Adrenal gland (tissue), 19 donors: ENCODE measurements at places on chromosomes 12 and 14.

DNA sequence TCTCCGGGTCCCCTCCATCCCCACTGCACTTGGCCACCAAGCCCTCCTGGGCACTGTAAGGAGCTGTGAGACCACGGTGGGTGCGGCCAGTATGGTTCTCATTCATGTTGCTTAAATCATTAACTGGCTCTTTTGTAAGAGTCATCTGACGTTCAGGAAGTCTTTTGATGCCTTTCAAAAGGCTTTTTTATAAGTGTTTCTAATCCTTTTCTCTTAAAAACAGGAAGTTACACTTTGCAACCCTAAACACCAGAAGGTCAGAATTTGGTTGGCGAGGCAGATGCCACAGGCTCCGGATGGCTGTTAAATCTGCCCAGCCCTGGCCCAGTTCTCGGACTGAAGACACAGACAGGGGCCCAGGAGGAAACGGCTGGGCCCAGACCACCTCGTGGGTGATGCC lies 26.1 kb upstream of the DIO3 start:
- no peak overlapping the region for H3K4me3 ChIP-seq
- DNase-seq: no peak
- H3K36me3 ChIP-seq: no peaks in the 10 kb centered on the region
- H3K27ac ChIP-seq: no peak overlapping the region

DNA sequence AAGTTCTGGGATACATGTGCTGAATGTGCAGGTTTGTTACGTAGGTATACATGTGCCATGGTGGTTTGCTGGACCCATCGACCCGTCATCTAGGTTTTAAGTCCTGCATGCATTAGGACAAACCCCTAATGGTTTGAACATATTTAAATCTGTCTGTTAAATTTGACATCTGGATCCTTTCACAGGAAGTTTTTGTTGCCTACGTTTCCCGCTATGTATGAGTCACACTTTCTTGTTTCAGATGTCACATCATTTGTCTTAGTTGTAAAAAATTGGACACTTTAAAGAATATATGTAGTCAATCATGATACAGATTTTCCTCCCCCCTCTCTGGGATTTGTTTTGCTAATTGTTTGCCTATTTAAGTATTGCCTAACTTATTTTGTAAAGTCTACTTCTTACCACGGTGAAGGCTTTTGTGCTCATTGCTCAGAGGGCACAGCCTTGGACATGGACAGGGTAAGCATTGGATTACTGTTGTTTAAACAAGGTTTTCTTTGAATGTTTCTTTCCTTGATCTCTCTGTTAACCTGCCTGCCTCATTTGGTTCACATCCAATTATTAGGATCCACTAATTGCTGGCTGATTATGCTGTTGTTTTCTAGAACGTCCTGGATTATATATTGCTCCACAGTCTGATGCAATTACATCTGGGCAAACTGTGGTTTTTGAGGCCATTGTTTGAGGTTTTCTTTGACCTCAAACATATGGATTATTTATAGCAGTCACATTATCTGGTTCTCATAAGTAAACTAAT lies 1441.4 kb downstream of the AACS start:
- no peak overlapping the region for H3K27ac ChIP-seq
- no peaks in the 10 kb centered on the region for H3K27me3 ChIP-seq
- no peak overlapping the region for H3K4me3 ChIP-seq
- DNase-seq: no peak

GRCh38 chr12:39931857-39932256 lies 174.0 kb downstream of the SLC2A13 start:
- no peaks in the 10 kb centered on the region for H3K36me3 ChIP-seq
- no peak overlapping the region for H3K4me3 ChIP-seq
- H3K27ac ChIP-seq: no peak overlapping the region
- peaks cover 34% of the 10 kb centered on the region for H3K4me1 ChIP-seq

- H3K27me3 ChIP-seq: no peaks in the 10 kb centered on the region
- no peaks in the 10 kb centered on the region for H3K4me1 ChIP-seq
- no peak overlapping the region for H3K4me3 ChIP-seq
- H3K36me3 ChIP-seq: no peaks in the 10 kb centered on the region
- no peak overlapping the region for H3K27ac ChIP-seq
These were observed 102.8 kb upstream of the BCAT1 start for GRCh38 chr12:25051656-25052195.

DNA sequence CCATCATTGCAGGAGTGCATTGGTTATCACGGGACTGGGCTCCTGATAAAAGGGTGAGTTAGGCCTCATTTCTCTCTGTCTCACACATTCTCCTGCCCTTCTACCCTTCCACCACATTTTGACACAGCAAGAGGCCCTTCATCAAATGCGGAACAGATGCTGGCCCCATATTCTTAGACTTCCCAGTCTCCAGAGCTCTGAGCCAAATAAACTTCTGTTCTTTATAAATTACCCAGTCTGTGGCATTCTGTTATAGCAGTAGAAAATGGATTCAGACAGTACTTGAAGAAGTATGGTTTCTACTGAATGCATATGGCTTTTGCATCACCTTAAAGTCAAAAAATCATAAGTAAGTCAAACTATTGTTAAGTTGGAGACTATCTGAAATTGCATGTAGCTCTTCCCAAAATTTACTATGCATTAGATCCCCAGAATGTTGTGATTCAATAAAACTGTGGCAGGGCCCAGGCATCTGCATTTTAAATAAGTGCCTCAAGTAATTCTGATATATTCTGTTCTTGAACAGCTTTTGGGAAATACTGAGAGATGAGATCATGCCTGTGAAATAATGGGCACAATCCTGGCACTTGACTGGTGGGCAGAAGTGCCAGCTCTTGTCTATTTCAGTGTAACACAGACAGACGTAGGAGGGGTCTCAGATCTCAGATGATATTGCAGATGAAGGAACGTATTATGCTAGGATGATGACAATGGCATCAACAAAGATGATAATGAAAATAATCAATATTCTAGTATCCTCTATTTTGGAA lies 68.2 kb downstream of the E2F7 start:
- no peak for DNase-seq
- no peak overlapping the region for H3K4me3 ChIP-seq
- no peak overlapping the region for H3K27ac ChIP-seq
- no peaks in the 10 kb centered on the region for H3K4me1 ChIP-seq
- H3K27me3 ChIP-seq: no peaks in the 10 kb centered on the region

DNA sequence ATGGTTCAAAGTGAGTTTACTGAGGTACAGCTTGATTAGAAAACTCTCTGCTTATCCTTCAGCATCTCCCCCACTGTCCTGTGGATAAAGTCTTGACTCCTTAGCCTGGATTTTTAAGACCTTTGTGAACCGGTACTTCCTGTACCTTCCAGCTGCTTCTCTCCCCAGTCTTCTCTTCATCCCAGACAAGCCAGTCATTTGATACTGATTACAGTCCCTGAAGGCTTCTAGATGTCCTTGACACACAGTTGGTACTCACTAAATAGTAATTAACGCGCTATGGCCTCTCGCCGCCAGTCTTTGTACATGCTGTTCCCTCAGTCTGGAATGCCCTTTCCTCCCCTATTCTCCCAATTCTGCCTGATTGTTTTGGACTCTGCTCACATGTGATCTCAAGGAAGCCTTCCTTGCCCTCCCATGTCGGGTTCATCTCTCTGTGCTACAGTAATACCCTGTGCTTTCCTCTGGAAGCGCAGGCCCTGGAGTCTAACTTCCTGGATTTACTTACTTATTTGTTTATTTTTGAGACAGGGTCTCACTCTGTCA lies 50.6 kb upstream of the PTGR2 start:
- H3K4me1 ChIP-seq: no peaks in the 10 kb centered on the region
- no peak overlapping the region for H3K27ac ChIP-seq
- no peak for DNase-seq
- no peaks in the 10 kb centered on the region for H3K27me3 ChIP-seq

- no peak for DNase-seq
- H3K36me3 ChIP-seq: no peaks in the 10 kb centered on the region
- H3K4me1 ChIP-seq: no peaks in the 10 kb centered on the region
- no peak overlapping the region for H3K27ac ChIP-seq
- no peaks in the 10 kb centered on the region for H3K27me3 ChIP-seq
These were observed 65.5 kb downstream of the TTC7B start for GRCh38 chr14:90750701-90751100.

- H3K36me3 ChIP-seq: no peaks in the 10 kb centered on the region
- no peaks in the 10 kb centered on the region for H3K27me3 ChIP-seq
- no peak overlapping the region for H3K27ac ChIP-seq
- no peaks in the 10 kb centered on the region for H3K4me1 ChIP-seq
- H3K4me3 ChIP-seq: no peak overlapping the region
These were observed 105.2 kb downstream of the BBS10 start for GRCh38 chr12:76242813-76243550.

DNA sequence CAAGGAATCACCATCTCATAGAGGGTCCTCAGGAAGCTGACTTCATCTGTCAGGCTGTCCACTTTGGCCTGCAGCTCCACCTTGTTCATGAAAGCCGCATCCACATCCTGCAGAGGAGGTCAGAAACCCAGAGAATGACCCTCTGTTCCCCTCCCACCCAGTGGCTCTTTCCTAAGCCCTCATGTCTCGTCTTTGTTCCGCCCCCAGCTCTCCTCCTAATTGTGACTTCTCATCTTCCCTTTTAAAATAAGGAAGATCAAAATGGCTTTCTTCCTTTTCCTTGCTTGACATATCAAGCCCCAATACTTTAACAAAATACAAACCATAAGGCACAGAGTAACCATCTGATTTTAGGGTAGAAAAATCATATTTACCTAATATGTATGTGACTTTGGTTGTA lies 4.4 kb downstream of the KRT76 start:
- H3K36me3 ChIP-seq: no peaks in the 10 kb centered on the region
- DNase-seq: no peak
- peaks cover 13% of the 10 kb centered on the region for H3K27me3 ChIP-seq
- H3K27ac ChIP-seq: no peak overlapping the region
